ENCODE measurements at places on chromosomes 1 and 21. TPM values are rescaled to one million over a fixed set of nuclear protein-coding genes. Genes with fewer than 3 reads are reported as not detected.

RNF207 gene
- total RNA-seq: 22.3 TPM

GBP7 gene
- total RNA-seq: not detected

WNT3A gene
- not detected for total RNA-seq

DNMT3L gene
- total RNA-seq: not detected

POU3F1 gene
- total RNA-seq: 23.9 TPM

DIO1 gene
- total RNA-seq: not detected

SRRM1 gene
- 153 TPM for total RNA-seq

- H3K27ac ChIP-seq: no peak overlapping the region
- no peaks in the 10 kb centered on the region for H3K27me3 ChIP-seq
- no peaks in the 10 kb centered on the region for H3K36me3 ChIP-seq
- DNase-seq: no peak
- H3K4me1 ChIP-seq: no peaks in the 10 kb centered on the region
Measured at GRCh38 chr1:33424610-33425009, 6.3 kb downstream of the PHC2 start.

- no peaks in the 10 kb centered on the region for H3K36me3 ChIP-seq
- peaks cover 9% of the 10 kb centered on the region for H3K4me1 ChIP-seq
- no peak overlapping the region for H3K4me3 ChIP-seq
Measured at GRCh38 chr1:1920608-1921458, 1.8 kb upstream of the TMEM52 start.

- H3K4me1 ChIP-seq: peaks cover 6% of the 10 kb centered on the region
- no peaks in the 10 kb centered on the region for H3K36me3 ChIP-seq
- H3K27me3 ChIP-seq: no peaks in the 10 kb centered on the region
- no peak overlapping the region for H3K4me3 ChIP-seq
- DNase-seq: no peak
- no peak overlapping the region for H3K27ac ChIP-seq
Measured at GRCh38 chr1:109671067-109671466, 3.2 kb downstream of the GSTM2 start.

DNA sequence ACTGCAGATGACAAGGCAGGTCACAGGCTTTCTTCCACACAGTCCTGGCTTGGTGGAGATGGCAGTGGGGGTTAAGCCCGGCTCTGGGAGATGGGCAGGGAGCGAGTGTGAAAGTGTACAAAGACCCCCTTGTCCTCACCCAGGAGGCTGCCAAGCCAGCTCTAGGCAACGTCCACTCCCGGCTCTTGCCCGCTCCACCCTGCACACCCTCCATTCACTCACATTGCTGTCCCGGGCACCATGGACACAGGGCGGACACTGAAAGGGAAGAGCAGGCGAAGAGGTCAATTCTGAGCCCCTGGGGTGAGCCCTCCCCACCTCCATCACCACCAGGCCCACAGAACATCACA is 8.9 kb downstream of the COL16A1 start:
- peak overlapping the region; percentile 69 for H3K27ac ChIP-seq
- no peaks in the 10 kb centered on the region for H3K27me3 ChIP-seq
- H3K4me3 ChIP-seq: no peak overlapping the region
- no peaks in the 10 kb centered on the region for H3K4me1 ChIP-seq

DNA sequence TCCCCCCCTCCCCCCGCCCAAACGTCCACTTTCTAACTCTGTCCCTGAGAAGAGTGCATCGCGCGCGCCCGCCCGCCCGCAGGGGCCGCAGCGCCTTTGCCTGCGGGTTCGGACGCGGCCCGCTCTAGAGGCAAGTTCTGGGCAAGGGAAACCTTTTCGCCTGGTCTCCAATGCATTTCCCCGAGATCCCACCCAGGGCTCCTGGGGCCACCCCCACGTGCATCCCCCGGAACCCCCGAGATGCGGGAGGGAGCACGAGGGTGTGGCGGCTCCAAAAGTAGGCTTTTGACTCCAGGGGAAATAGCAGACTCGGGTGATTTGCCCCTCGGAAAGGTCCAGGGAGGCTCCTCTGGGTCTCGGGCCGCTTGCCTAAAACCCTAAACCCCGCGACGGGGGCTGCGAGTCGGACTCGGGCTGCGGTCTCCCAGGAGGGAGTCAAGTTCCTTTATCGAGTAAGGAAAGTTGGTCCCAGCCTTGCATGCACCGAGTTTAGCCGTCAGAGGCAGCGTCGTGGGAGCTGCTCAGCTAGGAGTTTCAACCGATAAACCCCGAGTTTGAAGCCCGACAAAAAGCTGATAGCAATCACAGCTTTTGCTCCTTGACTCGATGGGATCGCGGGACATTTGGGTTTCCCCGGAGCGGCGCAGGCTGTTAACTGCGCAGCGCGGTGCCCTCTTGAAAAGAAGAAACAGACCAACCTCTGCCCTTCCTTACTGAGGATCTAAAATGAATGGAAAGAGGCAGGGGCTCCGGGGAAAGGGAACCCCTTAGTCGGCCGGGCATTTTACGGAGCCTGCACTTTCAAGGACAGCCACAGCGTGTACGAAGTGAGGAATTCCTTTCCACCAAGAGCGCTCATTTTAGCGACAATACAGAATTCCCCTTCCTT is 158.1 kb downstream of the RUNX1 start:
- DNase-seq: no peak
- no peaks in the 10 kb centered on the region for H3K36me3 ChIP-seq
- peak overlapping the region; percentile 89 for H3K4me3 ChIP-seq
- H3K27me3 ChIP-seq: peaks cover 37% of the 10 kb centered on the region
- peak overlapping the region; percentile 85 for H3K27ac ChIP-seq

All from tibial nerve (tissue), 4 donors.